ENCODE measurements at places on chromosomes 2 and 18.

DNA sequence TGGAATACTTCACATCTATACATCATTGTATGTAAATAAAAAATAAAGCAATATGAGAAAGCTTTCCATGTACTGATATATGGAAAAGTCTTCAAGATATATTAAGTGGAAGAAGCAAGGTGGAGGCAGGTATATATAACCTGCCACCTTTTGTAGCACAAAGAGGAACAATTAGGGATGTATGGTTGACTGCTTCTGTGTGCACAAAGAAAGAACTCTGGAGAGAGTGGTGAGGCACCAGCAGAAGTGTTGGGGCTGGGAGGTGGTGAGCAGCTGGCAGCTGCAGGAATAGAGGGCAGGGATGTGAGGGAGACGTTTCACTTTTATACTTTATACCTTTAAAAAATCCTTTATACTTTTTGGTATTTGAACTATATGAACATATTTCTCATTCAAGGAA lies 26.1 kb downstream of the KIF5C start:
- DNase-seq: no peak

DNA sequence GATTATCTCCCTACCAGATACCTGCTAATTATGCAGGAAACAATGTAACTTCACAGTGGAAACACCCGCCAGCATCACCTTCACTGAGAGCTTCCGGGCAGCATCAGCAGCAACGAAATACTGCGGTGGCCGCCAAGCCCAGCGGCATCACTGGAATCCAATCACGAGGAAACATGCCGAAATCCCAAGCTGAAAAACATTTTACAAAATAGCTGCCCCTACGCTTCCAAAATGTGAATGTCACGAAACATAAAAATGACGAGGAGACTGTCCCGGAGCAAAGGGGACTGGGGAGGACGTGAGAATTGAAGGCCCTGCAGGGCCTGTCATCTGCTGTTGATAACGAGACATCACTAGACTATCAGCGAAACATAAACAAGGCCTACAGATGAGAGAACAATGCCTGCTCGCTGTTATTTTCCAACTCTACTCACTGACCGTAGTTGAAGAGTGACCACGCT lies 82.6 kb downstream of the HDAC4 start:
- no peak for DNase-seq

DNA sequence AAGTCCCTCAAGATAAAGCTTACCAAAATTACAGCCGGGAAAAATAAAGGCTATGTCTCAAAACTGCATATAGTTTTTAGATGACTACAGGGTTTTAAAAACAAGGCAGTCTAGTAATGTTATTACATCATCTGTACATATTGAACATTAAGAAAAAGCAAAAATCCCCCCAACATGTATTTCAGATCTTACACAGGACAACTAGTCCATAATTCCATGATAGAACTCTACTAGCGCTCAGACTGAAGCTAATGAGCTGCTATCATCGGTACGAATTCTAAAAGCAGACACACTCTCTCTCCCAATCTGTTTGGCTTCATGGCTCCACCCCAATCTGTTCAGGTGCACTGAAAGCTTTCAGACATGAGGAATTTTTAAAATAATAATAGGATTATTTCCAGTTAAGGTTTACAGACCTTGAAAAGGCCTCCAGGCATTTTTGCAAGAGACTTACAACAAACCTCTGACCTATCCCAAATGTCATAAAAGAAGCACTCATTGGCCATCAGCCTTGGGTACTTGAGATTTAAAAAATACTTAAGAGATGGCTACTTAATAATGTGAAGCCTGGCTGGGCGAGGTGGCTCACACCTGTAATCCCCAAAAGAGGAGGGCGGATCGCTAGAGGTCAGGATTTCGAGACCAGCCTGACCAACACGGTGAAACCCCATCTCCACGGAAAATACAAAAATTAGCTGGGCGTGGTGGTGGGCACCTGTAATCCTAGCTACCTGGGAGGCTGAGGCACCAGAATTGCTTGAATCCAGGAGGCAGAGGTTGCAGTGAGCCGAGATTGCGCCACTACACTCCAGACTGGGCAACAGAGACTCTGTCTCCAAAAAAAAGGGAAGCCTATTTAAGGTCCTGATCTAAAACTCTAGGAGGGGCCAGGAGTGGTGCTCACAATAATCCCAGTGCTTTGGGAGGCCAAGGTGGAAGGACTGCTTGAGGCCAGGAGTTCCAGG lies 2.0 kb downstream of the NPC1 start:
- DNase-seq: no peak

DNA sequence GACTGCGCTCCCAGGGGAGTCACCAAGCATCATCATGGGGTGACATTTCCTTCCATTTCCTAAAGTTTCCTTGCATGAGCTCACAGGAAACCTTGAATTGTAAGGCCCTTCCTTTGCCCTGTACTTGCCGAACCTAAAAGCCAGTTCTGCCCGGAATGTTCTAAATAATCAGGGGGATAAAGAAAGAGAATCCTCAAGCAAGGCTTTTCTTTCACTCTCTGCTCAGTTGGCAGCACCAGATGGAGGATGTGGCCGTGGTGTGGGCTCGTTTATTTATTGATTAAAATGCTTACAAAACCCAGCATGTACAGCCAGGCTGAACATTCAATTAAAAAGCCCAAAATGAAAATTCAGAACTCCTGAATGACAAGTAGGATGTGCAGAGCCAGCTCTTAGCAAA lies 170.5 kb downstream of the SH3RF3 start:
- DNase-seq: no peak

- DNase-seq: peak; percentile 60
Observed at GRCh38 chr2:152718909-152719645, 657 bp downstream of the ARL6IP6 start.

DNA sequence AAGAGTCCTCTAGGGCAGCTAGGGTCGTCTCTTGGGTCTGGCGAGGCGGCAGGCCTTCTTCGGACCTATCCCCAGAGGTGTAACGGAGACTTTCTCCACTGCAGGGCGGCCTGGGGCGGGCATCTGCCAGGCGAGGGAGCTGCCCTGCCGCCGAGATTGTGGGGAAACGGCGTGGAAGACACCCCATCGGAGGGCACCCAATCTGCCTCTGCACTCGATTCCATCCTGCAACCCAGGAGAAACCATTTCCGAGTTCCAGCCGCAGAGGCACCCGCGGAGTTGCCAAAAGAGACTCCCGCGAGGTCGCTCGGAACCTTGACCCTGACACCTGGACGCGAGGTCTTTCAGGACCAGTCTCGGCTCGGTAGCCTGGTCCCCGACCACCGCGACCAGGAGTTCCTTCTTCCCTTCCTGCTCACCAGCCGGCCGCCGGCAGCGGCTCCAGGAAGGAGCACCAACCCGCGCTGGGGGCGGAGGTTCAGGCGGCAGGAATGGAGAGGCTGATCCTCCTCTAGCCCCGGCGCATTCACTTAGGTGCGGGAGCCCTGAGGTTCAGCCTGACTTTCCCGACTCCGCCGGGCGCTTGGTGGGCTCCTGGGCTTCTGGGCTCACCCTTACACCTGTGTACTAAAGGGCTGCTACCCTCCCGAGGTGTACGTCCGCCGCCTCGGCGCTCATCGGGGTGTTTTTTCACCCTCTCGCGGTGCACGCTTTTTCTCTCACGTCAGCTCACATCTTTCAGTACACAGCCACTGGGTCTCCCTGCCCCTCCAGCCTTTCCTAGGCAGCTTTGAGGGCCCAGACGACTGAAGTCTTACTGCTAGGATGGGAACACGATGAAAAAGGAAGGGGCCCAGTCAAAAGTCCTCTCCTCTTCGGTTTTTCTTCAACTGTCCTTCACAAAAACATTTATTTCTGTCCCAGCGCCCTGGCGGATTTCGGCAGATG lies 8.1 kb downstream of the SIX2 start:
- DNase-seq: no peak

- peak; percentile 97 for DNase-seq
Observed at GRCh38 chr2:203786549-203787351, 80.3 kb downstream of the CD28 start.

DNA sequence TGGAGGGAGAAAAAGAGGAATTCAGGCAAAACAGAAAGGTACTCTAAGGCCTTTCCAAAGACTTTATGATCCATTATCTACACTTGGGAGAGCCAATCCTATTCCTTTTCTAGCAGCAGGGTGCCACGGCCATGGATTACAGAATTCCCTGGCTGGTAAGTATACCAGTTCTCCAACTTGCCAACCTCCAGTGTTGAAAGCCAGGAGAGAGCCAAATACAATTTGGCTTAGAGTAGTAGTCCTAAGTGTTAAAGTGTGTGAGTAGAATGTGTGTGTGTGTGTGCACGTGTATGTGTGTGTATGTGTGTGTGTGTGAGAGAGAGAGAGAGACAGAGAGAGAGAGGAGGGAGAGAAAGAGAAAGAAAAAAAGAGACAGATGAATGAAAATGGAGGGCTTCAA lies 43.3 kb downstream of the WDPCP start:
- DNase-seq: no peak

DNA sequence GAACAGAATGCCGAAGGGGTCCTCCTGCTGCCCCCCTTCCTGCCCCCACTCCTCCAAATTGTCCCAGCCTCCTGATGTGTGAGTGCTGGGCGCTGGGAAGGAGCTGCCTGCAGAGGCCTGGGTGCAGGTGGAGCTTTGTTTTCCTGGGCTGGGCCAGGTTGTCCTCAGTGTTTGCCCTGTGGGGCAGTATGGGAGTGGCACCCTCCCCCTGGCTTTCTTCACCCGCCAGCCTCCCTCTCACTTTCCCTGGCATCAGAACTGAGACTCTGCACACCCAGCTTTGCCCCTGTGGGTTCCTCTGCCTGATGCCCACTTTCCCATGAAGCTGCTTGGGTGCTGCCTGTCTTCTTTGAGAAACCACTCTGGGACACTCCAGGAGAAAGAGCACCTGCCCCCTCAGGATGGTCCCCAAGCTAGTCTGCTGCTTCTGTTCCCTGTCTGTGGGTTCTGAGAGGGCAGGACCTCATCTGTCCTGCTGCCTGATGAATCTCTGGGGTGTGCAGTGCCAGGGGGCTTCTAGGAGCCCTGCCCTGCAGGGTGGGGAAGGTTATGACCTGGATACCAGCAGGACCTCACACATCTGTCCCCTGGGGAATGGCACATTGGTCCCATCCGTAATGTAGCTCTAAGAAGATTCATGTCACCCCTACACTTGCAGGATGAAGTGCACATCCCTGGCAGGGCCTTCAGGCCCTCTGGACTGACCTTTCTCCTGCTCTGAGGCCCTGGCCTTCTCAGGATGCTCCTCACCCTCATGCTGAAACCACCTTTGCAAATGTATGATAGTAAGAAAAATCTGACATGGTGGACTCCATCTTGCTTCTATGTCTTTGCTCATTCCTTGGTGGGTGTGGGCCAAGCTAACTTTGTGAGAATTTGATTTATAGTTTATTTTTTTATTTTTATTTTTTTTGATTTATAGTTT lies 146.8 kb upstream of the HS6ST1 start:
- no peak for DNase-seq
